ENCODE measurements at places on chromosomes 6 and 20. TPM values are rescaled to one million over a fixed set of nuclear protein-coding genes. Genes with fewer than 3 reads are reported as not detected.

TMEM170B gene
- total RNA-seq, result 2.2 TPM

DNA sequence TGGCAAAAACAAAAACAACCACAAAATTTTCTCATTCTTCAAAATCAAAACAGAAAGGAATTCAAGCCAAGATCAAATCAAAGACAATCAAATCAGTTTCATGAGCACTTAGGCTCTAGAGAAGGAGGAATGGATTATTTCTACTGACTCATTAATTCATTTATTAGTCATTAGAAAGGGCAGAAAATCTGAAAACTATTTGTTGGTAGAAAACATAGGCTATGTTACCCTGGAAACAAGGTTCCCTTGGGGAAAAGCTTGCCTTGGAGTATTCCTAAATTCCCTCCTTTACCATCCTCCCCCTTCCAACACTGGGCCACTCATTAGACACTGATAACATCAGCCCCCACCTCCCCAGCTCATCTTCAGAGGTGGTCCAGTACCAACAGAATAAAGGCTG lies 17.5 kb downstream of the KIF16B start:
- no peak for DNase-seq

PTCRA gene
- total RNA-seq, result not detected

GRCh38 chr20:6008254-6008653 lies 45.6 kb downstream of the LRRN4 start:
- peak; percentile 8 for DNase-seq

ADGB gene
- total RNA-seq, result not detected

- DNase-seq, result no peak
These were observed 30.8 kb upstream of the MICB start for GRCh38 chr6:31467151-31467550.

GRCh38 chr20:41052742-41053419 lies 24.3 kb downstream of the TOP1 start:
- no peak for DNase-seq

ZBTB2 gene
- total RNA-seq, result 15.7 TPM

Data from Calu3 (cell line).